ENCODE measurements at places on chromosomes 1 and 21. TPM values are rescaled to one million over a fixed set of nuclear protein-coding genes. Genes with fewer than 3 reads are reported as not detected.

Gene CFHR3
- not detected for total RNA-seq

Gene CYP4A11
- not detected for total RNA-seq

Gene MYOC
- total RNA-seq, result not detected

DNA sequence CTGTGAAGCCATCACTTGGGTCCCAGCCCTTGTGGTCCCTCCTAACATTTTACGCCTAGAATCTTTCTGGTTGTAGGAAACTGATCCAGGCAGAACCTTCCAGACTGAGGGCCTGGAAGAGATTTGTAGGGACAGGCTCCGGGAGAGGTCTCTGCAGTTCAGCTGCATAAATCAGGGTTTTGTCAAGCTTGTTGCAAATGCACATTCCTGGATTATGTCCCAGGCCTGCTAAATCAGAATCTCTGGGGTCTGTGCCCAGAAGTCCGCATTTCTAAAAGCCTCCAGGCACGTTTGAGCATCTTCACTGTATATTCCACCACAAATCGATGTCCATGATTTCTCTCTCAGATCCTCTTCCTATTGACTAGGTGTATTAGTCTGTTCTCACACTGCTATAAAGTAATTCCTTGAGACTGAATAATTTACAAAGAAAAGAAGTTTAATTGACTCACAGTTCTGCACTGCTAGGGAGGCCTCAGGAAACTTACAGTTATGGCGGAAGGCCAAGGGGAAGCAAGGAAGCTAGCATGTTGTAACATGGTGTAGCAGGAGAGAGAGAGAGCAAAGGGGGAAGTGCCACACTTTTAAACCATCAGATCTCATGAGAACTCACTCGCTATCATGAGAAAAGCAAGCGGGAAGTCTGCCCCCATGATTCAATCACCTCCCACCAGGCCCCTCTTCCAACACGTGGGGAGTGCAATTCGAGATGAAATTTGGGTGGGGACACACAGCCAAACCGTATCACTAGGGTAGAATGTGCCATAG, 1.2 kb upstream of the FHAD1 start:
- no peak for DNase-seq
- H3K4me3 ChIP-seq, result no peak overlapping the region
- H3K36me3 ChIP-seq, result no peaks in the 10 kb centered on the region
- no peaks in the 10 kb centered on the region for H3K27me3 ChIP-seq
- H3K4me1 ChIP-seq, result no peaks in the 10 kb centered on the region
- H3K27ac ChIP-seq, result no peak overlapping the region

DNA sequence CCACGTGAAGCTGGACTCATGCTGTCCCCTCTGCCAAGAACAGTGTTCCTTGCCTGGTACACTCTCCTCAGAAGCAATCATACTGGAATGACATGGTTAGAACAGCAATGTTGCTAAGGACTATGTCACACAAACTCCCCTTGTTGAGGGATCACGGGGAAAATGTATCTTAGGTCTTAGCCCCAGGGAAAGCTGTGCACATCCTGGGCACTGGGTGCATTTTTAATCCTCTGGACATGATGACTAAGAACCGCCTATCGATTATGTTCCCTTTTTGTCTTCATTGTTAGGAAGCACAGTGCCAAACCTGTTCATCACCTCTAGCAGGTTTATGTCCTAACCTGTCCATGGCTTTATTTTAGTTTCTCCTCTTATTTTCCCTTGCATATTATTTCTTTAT, 115.1 kb downstream of the HIVEP3 start:
- H3K27ac ChIP-seq, result no peak overlapping the region
- peaks cover 25% of the 10 kb centered on the region for H3K4me1 ChIP-seq
- H3K36me3 ChIP-seq, result no peaks in the 10 kb centered on the region

GRCh38 chr1:923131-923990, at the start of gene SAMD11:
SAMD11 (plus strand) TSS chr1:923923; CDS start chr1:924432, 509 bp downstream.
- H3K4me3 ChIP-seq, result peak within 1 kb of the TSS; percentile 57
- peaks cover 81% of the 10 kb centered on the region for H3K27me3 ChIP-seq
- peaks cover 10% of the 10 kb centered on the region for H3K4me1 ChIP-seq
- peak; percentile 81 for DNase-seq

GRCh38 chr1:110433803-110434202, 17.1 kb upstream of the PROK1 start:
- no peaks in the 10 kb centered on the region for H3K36me3 ChIP-seq
- no peak overlapping the region for H3K4me3 ChIP-seq
- peak; percentile 75 for DNase-seq
- H3K27me3 ChIP-seq, result peaks cover 32% of the 10 kb centered on the region
